ENCODE measurements at places on chromosomes 7 and 10. TPM values are rescaled to one million over a fixed set of nuclear protein-coding genes. Genes with fewer than 3 reads are reported as not detected.
A peak's percentile ranks its signal among the peaks of the same experiment; 100 is the strongest.

DNA sequence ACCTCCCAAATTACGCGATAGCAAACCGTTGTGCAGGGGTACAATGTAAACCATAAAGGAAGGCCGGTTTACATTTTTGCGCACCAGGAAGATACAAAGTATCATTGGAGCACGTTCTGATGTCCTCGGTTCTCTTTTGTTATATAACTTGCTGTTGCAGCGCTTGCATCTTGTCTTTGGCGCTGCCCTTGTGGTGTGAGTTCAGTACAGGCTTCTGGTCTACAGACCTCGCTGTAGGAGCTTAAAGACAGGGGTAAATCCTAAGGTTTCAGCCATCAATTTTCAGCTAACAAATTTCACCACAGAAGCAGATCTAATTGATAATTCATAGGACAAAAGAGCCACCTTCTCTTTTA, 1.5 kb upstream of the MKX start:
- no peak overlapping the region for H3K27ac ChIP-seq
- H3K27me3 ChIP-seq = no peaks in the 10 kb centered on the region
- peak overlapping the region; percentile 59 for H3K4me3 ChIP-seq
- H3K36me3 ChIP-seq = no peaks in the 10 kb centered on the region
- DNase-seq = peak; percentile 21

- H3K36me3 ChIP-seq = no peaks in the 10 kb centered on the region
- no peak overlapping the region for H3K4me3 ChIP-seq
- DNase-seq = no peak
- no peaks in the 10 kb centered on the region for H3K27me3 ChIP-seq
- no peak overlapping the region for H3K27ac ChIP-seq
Observed at GRCh38 chr7:90723233-90723632, 127.1 kb downstream of the CDK14 start.

DNA sequence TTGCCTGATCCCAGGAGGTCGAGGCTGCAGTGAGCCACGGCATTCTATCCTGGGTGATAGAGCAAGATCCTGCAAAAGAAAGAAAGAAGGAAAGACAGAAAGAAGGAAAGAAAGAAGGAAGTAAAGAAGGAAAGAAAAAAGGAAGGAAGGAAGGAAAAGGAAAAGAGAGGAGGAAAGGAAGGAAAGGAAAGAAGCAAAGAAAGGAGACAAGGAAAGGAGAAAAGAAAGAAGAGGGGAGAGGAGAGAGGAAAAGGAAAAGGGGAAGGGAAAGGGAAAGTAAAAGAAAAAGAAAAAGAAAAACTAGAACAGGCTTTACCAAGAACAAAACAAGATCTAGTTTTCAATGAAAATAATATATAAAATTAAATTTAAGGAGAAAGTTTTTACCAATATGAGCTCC, 15.0 kb downstream of the NEBL start:
- no peak for DNase-seq
- no peak overlapping the region for H3K27ac ChIP-seq
- H3K4me3 ChIP-seq = no peak overlapping the region
- H3K36me3 ChIP-seq = no peaks in the 10 kb centered on the region
- no peaks in the 10 kb centered on the region for H3K4me1 ChIP-seq

DNA sequence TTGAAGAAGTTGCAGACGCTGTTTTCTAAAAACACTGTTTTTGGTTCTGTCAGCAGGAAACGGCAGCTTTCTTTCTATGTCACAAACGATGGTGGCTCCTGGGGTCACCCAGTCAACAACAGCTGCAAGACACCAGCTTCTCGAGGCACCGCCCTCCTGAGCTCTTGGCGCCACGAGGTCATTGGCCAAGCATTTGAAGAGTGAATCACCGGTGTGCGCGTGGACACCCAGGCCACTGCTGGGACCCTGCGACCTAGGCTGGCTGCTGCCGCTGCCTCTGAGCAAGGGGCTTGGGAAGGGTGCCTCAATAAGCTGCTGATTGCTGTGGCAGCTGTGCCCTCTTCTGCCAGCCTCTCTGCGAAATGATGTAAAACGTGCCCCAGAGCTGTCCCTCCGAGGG, 22.5 kb upstream of the VIPR2 start:
- H3K4me3 ChIP-seq = no peak overlapping the region
- H3K4me1 ChIP-seq = no peaks in the 10 kb centered on the region
- no peak overlapping the region for H3K27ac ChIP-seq
- no peak for DNase-seq
- no peaks in the 10 kb centered on the region for H3K27me3 ChIP-seq
- no peaks in the 10 kb centered on the region for H3K36me3 ChIP-seq

- no peaks in the 10 kb centered on the region for H3K36me3 ChIP-seq
- no peak overlapping the region for H3K4me3 ChIP-seq
- H3K4me1 ChIP-seq = no peaks in the 10 kb centered on the region
- no peak for DNase-seq
Observed at GRCh38 chr7:125899577-125899976, 970.0 kb upstream of the POT1 start.

DNA sequence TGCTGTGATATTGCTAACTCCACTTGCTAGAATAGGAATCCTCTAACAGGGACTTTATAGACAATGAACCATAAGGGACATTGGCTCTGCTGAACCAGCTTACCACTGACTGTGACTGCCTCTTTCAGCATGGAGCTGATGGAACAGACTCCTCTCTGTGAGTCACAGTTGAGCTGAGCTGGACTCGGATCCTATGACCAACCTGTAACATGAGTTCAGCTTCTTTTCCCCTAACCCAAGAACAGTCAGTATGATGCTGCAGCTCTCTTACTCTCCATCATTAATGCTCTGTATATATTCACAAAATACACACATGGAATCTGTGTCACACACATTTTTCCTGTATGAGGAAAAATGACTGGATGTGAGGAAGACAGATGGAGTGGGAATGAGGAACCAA, 177.9 kb upstream of the BET1 start:
- H3K27ac ChIP-seq = no peak overlapping the region
- no peak overlapping the region for H3K4me3 ChIP-seq
- no peak for DNase-seq
- H3K27me3 ChIP-seq = no peaks in the 10 kb centered on the region

DNA sequence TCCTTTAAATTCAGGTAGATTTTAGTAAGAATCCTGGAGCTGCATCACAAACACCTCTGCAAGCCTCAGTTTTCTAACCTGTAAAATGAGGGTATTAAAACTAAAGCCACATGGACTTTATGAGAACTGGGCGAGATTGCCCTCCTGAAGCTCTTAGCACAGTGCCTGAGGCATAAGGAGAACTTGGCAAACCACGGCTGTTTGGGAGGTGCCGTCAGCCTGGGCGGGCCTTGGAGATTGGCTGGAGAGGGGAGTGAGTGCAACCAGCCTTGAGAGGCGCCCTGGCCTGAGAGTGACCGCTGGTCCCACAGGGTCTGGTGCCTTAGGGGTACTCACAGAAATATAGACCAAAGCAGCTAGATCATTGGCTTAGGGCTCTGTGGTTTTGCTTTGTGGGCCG, 5.4 kb upstream of the TNS3 start:
- no peaks in the 10 kb centered on the region for H3K27me3 ChIP-seq
- H3K27ac ChIP-seq = no peak overlapping the region
- H3K4me3 ChIP-seq = no peak overlapping the region
- H3K4me1 ChIP-seq = peaks cover 32% of the 10 kb centered on the region
- no peaks in the 10 kb centered on the region for H3K36me3 ChIP-seq
- DNase-seq = no peak

DNA sequence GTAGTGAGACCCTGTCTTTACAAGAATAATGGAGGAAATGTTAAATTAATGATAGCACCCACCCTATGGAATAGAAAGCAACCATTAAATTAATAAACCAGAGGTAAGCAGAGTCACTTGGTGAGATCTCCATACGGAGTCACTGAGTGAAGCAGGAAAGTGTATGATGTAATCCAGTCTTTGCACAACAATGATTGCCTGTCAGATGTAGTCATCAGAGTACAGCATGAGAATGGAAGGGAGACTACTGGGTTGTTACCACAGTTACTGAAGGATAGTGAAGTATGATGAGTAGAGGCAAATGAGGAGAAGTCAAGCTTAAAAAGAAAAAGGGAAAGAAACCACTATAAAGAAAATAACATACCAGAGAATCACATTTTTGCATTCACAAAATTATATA, 371.9 kb upstream of the SHH start:
- H3K4me3 ChIP-seq = no peak overlapping the region
- H3K27ac ChIP-seq = no peak overlapping the region
- DNase-seq = no peak
- H3K4me1 ChIP-seq = no peaks in the 10 kb centered on the region

DNA sequence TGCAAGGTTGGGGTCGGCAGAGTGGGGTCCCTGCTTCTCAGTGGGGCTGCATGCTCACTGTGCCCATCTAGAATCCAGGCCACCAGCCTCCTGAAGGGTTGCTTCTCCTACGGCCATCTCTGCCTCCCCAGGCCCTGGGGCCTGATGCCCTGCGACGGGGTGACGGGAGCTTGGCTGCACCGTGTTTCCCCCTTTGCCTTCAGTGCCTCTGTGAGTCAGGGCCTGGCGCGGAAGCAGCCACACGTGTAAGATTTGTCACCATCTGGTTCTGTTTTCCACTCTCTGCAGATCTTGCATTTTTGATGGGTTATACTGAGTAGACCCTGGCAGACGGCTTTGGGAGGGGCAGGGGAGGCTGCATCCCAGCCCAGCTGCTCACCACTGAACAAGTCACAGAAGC, 7.2 kb downstream of the ADAMTS14 start:
- H3K4me1 ChIP-seq = peaks cover 20% of the 10 kb centered on the region
- H3K27ac ChIP-seq = no peak overlapping the region
- H3K36me3 ChIP-seq = no peaks in the 10 kb centered on the region
- no peaks in the 10 kb centered on the region for H3K27me3 ChIP-seq

DNA sequence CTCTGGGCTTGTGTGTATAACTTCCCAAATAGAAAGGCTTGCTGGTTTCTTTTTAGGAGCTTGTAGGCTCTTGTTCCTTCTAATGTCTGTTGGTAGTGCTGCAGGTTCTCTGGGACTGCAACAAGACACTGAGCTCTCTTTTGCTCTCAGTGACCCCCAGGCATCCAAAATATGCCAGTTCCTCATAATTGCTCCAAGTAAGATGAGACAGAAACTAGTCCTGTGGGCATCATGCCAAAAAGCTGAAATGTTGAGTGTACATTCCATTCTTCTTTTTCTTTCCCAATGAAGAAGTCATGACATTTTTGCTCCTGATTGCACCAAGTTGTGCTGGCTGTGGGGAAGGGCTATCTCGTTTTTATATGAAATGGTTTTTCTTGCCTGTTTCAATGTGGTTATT, 7.1 kb upstream of the BTBD16 start:
- no peak for DNase-seq
- no peaks in the 10 kb centered on the region for H3K36me3 ChIP-seq
- no peaks in the 10 kb centered on the region for H3K4me1 ChIP-seq
- no peaks in the 10 kb centered on the region for H3K27me3 ChIP-seq

GRCh38 chr7:33667196-33667595, 238.1 kb upstream of the BMPER start:
- no peak overlapping the region for H3K4me3 ChIP-seq
- no peak overlapping the region for H3K27ac ChIP-seq
- no peak for DNase-seq

DNA sequence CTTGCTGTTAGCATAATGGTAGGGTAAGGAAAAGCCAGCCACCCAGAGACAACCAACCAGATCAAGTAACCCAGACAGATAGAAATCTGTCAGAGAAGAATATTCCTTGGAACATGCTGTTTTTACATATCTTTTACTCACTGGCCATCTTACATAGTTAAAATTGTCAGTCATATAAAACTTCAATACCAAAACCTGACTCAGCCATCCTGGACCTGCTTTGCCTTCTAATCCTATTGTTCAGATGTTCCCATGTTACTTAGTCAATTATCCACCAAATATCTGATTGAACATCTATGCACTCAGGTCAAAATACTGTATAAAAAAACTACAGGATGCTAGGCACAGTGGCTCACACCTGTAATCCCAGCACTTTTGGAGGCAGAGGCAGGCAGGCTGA, 466.5 kb upstream of the NRP1 start:
- no peaks in the 10 kb centered on the region for H3K36me3 ChIP-seq
- H3K27me3 ChIP-seq = no peaks in the 10 kb centered on the region
- H3K4me1 ChIP-seq = peaks cover 9% of the 10 kb centered on the region
- no peak for DNase-seq
- no peak overlapping the region for H3K4me3 ChIP-seq

DNA sequence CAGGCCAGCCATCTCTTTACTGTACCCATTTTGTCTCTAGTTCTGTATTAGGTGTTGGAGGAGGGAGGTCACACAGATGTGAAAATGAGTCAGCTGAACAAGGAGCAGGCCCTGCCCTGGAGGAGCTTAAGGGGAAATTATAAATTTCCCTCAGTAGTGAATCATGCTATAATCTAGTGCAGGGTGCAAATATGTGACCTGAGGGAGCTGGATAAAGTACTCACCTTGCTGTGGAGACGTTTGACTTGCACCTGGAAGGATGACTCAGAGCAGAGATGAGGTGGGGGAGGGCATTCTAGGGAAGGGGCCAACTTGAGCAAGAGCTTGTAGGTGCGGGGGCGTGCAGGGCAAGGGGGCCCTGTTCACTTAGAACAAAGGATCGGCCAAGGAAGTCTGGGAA, 610.6 kb downstream of the SDK1 start:
- H3K27ac ChIP-seq = no peak overlapping the region
- no peak overlapping the region for H3K4me3 ChIP-seq
- no peak for DNase-seq
- no peaks in the 10 kb centered on the region for H3K27me3 ChIP-seq
- no peaks in the 10 kb centered on the region for H3K4me1 ChIP-seq

DNA sequence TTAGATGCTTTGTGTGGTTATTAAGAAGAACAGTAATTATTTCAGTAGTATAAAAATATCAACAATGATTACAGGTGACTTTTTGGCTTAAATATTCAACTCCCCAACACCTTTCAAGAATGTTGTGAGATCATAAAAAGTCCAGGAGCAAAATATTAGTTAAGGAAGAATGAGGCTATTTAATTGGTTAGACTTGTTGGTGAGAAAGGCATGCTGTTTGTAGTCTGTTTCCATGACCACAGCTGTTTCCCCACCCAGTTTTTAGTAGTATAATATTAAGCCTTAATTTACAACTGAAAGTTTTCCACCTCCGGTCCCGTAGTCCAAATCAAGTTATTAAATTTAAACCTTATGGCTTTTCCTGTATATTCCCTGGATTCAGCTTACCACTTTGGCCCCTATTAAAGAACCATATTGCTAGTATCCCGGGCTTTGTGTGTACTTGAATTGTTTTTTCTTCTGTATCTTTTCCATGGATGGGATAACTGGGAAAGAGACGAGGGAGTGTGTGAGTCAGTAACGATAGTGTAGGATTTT, 133.3 kb downstream of the CELF2 start:
- H3K27me3 ChIP-seq = no peaks in the 10 kb centered on the region
- H3K27ac ChIP-seq = no peak overlapping the region
- no peak overlapping the region for H3K4me3 ChIP-seq
- DNase-seq = no peak

GRCh38 chr7:4668510-4668847, 13.6 kb upstream of the FOXK1 start:
- no peaks in the 10 kb centered on the region for H3K36me3 ChIP-seq
- H3K4me1 ChIP-seq = peaks cover 5% of the 10 kb centered on the region
- DNase-seq = no peak
- H3K27me3 ChIP-seq = no peaks in the 10 kb centered on the region
- no peak overlapping the region for H3K4me3 ChIP-seq

Gene EVX1
- total RNA-seq = 0.63 TPM

Gene C7orf57
- 2.8 TPM for total RNA-seq

Gene OR2A42
- total RNA-seq = not detected

Gene LAMTOR4
- 179 TPM for total RNA-seq

Gene HKDC1
- total RNA-seq = 1.9 TPM

Gene DMBT1
- total RNA-seq = 1.2 TPM

Gene GPR85
- 5.4 TPM for total RNA-seq
